ENCODE measurements at places on chromosomes 11 and 22.

DNA sequence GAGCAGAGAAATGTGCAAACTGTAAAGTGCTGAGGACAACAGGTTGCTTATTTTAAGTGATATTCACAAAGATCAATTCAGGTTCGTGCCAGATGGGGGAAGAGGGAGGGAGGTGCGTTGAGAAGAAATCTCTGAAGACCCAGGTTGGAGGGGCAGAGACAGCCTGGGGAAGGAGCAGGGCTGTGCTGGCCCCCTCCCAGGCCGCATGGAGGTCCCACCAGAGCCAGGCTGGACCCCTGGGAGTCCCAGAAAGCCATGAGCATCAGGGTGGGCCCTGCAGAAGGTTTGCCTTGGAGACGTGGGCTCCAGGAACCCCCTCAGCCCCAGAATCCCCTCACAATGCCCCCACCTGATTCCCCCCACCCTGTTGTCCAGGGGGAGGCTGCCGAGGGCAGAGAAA, 47.4 kb downstream of the IGLL1 start:
- DNase-seq, result no peak

DNA sequence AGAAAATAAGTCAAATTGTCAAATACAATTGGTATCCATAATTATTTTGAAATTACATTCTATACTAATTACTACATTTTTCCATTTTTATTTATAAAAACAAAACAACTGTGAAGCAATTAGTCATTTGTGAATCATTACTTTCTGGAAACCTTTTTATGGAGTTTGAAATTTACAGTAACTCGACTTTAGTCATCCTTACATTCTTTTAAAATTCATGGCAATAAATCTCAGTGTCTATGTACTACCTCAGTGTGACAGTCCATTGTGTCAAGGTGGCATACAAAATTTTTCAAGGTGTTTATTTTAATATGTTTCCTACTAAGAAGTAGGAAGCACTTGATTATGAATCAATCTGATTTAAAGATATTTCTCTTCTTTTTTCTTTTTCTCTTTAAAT, 1949.4 kb upstream of the RAG2 start:
- no peak for DNase-seq

- no peak for DNase-seq
These were observed 62.6 kb downstream of the SWAP70 start for GRCh38 chr11:9726321-9727022.

- no peak for DNase-seq
These were observed 151.6 kb upstream of the BLID start for GRCh38 chr11:122267602-122268001.

GRCh38 chr11:16279524-16279923, 76.8 kb downstream of the SOX6 start:
- DNase-seq, result no peak

DNA sequence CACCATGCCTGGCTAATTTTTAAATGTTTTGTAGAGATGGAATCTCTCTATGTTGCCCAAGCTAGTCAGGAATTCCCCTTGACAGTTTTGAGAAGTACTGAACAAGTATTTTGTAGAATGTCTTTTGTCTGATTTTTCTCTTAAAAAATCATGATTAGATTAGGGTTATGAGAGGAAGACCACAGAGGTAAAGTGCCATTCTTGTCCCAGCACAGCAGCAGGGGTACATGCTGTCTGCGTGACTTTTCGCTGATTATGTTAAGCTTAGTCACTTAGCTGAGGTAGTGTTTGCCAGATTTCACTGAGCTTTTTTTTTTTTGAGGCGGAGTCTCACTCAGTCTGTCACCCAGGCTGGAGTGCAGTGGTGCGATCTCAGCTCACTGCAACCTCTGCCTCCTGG, 13.6 kb upstream of the NUP160 start:
- no peak for DNase-seq

GRCh38 chr11:107973641-107974040, 35.1 kb upstream of the CUL5 start:
- DNase-seq, result no peak

GRCh38 chr22:45163099-45163450, 650 bp upstream of the NUP50 start:
- no peak for DNase-seq

DNA sequence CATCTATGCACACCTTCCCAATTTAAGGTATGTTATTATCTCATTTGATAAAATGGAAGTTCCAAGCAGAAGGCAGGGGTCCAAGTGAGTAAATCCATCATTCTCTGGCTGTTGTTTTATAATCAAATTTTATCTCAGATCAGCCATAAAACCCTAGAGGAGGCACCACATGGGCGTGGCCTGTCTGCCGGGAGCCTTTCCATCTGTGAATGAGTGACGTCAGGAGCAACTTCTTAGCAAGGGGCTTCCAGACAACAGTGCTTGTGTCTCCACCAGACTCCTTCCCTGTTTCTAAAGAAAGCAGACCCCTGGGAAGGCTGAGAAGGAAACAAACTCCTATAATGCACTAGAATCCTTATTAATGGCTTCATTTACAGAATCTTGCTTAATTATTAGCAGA, 13.5 kb downstream of the SEZ6L start:
- DNase-seq, result no peak

DNA sequence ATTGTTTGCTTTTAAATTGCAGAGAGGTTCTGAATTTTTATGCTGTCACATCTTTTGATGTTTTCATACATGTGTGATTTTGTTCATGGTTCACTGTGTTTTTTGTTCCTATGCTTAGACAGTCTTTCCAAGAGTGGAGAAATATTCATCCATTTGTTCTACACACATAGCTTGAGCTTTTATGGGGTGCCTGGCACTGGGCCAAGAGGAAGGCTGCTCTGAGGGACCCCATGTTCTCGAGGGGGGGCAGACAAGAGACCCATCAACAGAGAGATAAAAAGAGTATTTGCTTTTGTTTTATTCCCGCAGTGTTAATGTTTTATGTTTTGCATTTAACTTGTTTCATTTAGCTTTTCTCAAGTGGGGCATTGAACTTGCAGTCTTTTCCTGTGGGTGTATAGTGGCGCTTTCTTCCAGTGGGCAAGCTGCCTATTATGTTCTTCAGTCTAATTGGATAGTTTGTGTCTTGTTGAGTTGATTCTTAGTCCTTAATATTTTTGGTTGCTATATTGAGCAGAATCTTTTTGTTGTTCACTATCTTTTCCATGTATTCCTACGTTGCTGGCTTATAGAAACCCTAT, 57.7 kb downstream of the CABIN1 start:
- no peak for DNase-seq

- DNase-seq, result no peak
These were observed 21.7 kb downstream of the FAM168A start for GRCh38 chr11:73576185-73576614.

DNA sequence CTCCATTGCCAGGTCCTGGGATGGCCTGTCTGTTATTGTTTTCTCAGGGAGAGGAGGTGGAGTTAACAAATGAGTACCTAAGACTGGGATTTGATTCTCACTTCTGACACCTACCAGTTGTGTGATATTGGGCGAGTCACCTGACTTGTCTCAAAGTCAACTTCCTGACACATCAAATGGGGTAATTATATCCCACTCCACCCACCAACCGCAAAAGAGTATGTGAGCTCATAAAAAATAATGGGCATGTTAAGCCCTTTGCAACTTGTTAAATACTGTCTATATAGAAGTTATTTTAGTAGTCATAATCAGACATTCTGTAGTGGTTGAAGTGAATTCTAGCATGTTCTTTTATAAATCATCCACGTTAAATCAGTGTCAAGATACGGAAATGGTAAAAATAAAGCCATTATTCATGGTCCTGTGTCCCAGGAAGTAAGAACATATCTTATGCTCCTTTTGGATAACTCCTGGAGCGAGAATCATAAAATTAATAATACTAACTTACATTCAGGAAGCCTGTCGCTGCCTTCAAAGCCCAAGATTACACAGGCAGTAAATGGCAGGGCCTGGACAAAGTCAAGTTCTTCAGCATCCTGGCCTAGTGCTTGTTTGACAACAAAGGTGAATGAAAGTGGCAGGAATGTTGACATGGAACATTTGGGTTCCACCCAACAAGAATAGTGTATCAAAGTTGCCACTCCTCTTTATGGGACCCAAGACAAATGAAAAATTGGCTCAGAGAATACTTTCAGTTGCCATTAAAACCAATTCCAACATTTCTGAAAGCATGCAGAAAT, 54.3 kb downstream of the SYTL2 start:
- no peak for DNase-seq

DNA sequence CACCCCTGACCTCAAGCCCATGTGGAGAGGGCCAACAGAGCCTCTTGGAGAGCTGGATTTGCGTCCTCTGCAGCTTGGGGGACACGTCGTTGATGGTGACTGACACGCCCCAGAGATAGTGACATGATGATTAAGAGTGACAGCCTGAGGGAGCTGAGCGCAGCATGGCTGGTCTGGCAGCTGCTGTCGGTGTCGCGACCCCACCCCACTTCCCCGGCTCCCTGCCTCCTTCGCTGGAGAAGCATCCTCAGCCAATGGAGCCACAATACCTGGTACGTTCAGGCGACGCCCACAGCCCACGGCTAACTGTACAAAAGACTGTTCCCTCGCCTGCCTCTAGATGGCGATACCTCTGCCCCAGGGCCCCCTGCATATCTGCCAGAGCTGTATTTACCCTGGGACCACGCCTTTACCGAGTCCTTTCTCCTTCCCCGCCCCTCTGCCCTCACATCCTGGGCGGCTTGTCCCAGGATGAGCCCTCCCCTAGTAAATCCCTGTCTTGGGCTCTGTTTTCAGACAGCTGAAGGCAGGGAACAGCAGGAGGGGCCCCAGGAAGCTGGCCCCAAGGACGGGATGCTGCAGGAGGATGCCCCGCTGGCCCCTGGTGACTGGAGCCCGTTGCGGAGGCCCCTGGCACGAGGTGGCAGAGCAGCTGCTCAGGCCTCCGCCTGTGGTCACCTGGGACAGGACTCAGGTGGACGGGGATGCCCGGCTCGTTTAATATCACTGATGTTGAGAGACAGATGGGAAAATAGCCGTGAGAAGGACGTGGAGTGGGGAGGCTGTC, 90.6 kb downstream of the RPS6KA4 start:
- peak; percentile 43 for DNase-seq

DNA sequence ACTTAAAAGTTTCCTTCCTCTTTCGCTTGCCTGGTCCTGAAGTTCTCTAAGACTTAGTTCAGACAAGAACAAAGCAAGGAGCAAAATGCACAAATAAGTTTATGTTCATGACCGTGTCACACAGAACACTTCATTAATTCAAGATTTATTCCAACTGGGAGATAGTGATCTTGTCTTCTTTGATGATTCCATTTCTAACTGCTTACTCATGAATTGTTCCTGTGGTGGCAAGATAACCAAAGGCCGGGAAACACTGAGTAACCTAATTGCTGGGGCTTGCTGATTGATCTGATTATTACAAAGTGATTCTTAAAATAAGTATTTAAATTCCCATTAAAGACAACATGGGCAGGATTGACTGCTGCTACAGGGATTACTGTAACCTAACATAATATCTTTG, 1462.9 kb upstream of the RAG2 start:
- DNase-seq, result no peak

DNA sequence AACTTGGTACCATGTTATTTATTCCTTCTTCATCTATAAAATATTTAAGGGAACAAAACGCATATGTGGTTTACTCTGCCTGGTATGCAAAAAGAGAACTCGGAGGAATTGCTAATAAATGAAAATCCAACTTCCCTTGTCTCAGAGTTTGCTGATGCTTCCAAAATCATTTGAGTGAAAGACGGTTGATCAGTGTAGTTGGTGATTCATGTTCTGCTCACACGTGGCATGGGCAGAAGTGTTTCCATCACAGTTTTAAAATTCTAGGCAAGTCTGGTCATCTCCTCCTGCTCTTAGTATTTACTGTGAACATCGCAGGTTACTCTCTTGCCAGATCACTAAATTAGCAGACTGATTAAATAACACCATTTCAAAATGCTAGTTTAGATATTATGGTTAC, 11.9 kb upstream of the PARVB start:
- no peak for DNase-seq

DNA sequence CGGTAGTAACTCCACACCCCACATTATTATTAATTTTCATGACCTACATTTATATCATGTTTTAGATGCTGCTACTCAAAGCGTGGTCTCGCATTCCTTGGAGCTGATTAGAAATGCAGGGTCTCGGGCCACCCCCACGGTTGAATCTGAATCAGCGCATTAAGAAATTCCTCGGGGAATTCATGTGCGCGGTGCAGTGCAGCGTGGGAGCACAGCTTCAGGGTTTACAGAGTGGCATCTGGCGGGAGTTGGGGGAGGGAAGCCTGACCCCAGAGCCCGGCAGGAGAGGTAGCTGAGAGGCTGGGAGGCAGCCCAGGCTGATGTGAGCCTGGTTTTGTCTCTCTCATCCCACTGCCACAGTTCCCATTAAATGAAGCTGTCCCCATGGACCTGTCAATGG, 48.1 kb upstream of the DAGLA start:
- no peak for DNase-seq

- DNase-seq, result no peak
These were observed 68.9 kb upstream of the SLN start for GRCh38 chr11:107780775-107781174.

- no peak for DNase-seq
These were observed 6.4 kb downstream of the STARD10 start for GRCh38 chr11:72787216-72788104.

- no peak for DNase-seq
These were observed 23.9 kb upstream of the NNMT start for GRCh38 chr11:114272311-114272710.

DNA sequence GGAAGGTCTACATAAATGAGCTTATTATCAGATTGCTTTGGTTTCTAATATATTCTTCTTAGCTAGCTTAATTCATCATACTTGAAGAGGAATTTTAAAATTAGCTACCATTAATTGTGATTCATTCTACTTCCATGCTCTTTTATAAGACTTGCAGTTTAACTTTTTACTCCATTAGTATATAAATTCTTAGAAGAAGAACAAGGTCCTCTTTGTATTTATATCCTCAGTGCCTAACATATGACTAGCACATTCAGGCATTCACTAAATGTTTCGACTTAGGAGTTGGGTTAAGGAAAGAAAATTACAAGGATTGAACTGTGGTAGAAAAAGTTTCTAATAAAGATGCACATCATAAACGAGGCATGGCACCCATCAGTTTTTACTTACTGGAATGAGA, 1135.5 kb downstream of the JRKL start:
- DNase-seq, result no peak

DNA sequence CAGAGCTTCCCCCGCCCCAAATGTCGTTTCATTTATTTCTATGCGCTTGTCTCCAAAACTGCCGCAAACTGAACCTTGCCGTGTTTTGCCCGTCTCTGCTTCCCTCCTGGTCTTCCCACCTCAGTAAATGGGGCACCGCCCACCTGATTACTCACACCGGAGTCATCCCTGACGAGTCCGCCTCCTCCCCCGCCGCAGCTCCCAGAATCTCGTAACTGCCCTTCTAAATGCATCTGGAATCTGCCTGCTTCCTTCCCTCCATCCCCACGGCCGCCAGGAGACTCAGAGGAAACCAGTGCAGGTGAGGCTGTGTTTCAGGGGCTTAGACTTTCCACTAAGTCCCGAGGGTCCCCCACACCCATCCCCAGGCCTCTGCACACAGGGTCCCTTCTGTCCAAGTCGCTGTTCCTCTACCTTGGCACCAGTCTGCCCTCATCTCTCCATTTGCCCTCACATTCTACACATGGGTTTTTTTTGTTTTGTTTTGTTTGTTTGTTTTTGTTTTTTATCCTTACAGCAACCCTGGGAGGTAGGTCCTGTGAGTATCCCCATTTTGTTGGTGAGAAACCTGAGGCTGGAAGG, 62.6 kb upstream of the PHF21B start:
- DNase-seq, result no peak

Data from stimulated activated CD4-positive, alpha-beta T cell treated with anti-CD3 and anti-CD28 coated beads, Interleukin-15, amount 100 ng/mL, for 1 hour (primary cell).